ENCODE measurements at places on chromosomes 3 and 15.

DNA sequence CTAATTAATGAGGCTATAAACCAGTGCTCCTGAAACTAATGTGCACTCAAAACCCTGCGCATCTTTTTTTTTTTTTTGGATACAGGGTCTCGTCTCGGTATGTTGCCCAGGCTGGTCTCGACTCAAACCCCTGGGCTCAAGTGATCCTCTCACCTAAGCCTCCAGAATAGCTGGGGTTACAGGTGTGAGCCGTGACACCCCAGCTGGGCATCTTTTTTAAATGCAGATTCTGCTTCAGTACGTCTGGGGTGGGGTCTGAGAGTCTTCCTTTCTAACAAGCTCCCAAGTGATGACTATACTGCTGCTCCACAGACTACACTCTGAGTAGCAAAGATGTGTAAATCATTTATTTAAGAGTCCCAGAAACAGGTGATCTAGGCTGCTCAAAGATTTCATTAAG lies 73.0 kb downstream of the BFSP2 start:
- no peak for DNase-seq

GRCh38 chr3:4773583-4773982 lies 205.7 kb upstream of the BHLHE40 start:
- DNase-seq: no peak

DNA sequence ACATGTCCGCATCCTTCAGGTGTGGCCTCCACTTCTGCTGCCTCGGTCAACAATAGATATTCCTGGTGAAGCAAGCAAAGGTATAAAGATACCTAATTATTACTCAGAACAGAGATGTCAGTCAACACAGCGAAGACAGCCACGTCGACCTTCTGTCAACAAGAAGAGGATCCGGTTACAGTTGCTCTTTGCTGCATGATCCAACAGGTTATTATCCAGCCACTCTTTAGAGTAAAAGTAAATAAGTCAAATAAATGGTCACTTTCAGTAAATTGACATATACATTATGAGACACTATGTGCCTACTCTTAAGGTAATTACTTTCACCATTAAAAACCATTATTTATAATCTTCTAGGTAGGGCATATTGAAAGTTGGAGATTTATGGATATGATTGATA lies 356.8 kb upstream of the ATP11B start:
- no peak for DNase-seq

- DNase-seq: peak; percentile 70
Measured at GRCh38 chr3:71582612-71583565, 639 bp downstream of the FOXP1 start.

DNA sequence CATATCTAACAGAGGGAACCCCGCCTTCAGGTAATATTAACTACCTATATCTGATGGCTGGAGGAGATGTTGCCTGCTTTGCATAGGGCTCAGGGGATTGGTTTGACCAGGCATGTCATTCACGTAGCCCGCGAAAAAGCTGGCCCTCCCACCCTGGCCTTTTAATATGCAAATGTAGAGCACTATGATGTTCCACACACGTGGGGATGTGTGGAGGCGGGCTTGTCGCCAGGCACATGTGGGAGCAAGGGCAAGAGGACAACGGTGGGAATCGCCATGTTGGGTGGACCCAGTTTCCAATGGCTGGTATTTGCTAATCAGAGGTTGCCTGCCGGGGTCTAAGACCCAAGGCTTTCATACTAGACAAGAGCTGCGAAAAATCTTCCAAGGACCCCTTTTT lies 469.8 kb downstream of the ZPLD1 start:
- DNase-seq: no peak

- no peak for DNase-seq
Measured at GRCh38 chr3:25144430-25144829, 283.6 kb upstream of the RARB start.

DNA sequence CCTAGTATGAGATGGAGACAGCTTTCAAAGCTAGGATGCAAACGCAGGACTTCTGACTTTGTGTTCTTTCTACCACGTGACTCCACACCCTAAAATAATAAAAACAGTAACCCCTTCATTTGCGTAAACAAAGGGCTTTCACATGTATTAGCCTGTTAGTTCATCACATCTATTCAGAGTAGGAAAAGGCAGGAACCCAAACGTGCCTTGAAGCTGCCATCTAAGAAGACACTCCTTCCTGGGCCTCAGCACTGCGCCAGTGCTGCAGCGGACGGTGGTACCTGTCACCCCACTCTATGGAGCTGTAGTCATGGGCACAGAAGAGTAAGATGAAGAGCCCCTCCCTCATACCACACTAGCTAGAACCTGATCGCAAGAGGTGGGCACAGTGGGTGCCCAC lies 34.3 kb downstream of the PLD1 start:
- no peak for DNase-seq

DNA sequence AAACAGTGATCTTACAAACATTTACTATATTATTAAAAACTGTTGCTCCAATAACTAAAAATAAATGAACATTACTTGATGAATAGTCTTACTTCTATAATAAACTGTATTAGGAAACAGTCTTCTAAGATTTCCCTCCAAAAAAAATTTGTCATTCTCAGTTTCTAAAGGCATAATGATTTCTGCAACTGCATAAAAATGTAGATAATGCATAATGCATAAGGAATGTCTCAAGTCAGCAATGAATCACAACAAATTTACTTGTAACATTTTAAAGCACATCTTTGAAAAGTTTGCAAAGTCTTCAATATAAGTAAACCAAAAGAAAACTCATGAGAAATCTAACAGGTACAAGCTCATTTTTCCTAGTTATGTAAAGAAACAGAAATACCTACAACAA lies 113.5 kb downstream of the VPS13C start:
- DNase-seq: no peak

DNA sequence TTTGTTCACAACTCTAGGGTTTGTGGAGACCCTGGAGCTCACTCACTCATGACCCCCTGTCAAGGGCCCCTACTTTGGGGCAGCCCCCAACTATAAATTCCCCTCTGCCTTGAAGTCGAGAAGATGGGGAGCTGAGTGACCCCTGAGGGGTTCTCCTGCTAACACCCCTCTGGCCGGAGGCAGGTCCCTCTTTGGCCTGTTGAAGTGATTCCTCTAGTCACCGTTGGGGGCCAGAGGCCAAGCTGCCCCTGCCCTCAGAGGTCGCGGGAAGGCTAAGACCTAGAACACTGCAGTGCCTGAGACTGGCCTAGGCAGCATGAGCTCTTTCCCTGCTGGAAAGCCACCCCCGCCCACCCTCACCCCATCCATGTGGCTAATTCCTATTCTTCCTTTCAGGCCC lies 15.4 kb upstream of the SKOR1 start:
- DNase-seq: no peak

- no peak for DNase-seq
Measured at GRCh38 chr3:125281381-125281780, 68.8 kb upstream of the SLC12A8 start.

GRCh38 chr3:110677506-110677905 lies 394.1 kb upstream of the NECTIN3 start:
- no peak for DNase-seq

DNA sequence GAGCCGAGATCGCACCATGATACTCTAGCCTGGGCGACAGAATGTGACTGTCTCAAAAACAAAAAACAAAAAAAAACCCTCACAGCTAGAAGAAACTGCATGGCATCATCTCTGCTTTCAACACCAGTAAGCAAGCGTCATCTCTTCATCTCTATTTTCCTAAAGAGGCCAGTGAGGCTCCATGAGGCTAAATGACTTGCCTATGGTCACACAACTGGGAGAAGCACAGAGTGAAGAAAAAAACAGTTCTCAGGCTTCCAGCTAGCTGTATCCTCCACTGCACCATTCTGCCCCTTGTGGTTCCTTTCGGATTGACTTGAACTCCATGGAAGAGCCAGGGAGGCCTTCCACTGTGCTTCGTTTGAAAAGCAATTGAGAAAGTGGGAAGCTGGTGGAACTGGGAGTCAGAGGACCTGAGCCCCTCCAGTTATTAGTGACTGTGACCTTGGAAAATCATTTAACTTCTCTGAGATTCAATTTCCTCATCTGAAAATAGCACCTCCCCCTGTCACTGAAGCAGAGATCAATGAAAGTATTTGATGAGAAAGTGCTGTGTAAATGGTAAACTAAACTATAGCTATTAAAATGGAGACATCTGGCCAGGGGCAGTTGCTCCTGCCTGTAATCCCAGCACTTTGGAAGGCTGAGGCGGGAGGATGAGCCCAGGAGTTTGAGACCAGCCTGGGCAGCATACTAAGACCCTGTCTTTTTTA lies 32.1 kb upstream of the DENND4A start:
- DNase-seq: no peak

GRCh38 chr3:114299421-114299820 lies 5.6 kb downstream of the TIGIT start:
- peak; percentile 50 for DNase-seq

- DNase-seq: no peak
Measured at GRCh38 chr3:42790714-42791229, 13.5 kb downstream of the HIGD1A start.

DNA sequence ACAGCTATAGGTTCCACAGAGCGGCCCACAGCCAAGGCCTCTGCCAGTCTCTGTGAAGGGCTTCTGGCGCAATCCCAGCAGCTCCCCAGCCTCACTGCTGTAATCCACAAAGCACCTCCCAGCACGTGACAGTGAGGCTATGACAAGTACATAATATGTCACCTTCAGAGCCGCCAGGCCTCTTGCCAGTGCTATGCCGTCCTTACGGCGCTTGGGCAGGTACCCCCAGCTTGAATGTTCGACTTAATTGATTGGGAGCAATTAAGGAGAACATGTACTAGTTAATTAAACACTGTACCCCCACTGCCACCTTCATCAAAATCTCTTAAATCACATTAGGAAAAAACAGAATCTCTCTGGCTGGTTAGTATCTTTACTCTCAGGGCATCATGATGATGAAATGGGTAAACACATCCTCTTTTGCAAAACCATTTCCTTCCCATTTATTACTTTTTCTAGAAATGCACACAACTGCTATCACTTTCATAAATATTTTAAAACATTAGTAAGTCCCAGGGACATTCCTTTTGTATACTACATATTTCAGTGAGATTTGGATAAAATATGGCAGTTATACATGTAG lies 169.9 kb downstream of the XXYLT1 start:
- DNase-seq: no peak

GRCh38 chr15:45112143-45112590 lies 1.8 kb downstream of the DUOX2 start:
- no peak for DNase-seq

DNA sequence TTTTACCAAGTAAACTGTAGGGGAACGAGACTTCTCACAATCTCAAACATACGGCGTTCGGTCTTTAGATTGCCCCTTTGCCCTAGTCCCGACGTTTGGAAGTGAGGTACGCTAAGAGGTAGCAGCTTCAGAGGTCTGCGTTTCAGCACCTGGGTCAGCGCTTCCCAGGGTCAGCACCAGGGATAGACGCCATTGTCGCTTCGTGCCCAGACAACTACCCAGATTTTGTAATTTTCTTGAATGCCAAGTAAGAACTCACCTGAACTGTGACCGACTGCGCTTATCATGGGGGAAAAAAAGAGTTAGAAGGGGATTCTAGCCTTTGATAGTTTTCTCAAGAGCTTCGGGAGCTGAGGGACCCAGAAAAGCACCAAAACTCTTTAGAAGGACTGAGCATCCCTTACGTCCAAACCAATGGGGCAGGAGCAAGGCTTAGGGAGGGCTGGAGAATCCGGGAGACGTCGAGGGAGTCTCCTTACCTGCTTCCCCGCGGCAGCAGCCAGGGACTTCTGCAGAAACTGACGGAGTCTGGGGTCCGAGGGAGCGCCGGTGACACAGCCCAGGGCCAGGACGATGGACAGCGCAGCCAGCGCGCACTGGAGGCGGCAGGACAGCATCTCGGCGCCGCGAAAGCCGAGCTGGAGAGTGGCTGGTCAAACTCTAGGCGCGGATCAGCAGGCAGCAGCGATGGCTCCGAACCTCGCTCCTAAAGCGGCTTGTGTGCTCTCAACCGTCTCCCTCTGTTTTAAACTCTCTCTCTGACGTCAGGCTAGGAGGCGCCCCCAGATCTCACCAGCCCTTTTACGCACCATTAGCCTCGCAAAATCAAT lies at the start of gene SST:
SST (minus strand) TSS at position 720 of the 830 bp plus-strand sequence; CDS start at position 617, 103 bp downstream.
- no peak for DNase-seq

- no peak for DNase-seq
Measured at GRCh38 chr3:165225604-165226003, 29.4 kb upstream of the SLITRK3 start.

GRCh38 chr3:138933981-138934691 lies 12.8 kb downstream of the FOXL2 start:
- no peak for DNase-seq

DNA sequence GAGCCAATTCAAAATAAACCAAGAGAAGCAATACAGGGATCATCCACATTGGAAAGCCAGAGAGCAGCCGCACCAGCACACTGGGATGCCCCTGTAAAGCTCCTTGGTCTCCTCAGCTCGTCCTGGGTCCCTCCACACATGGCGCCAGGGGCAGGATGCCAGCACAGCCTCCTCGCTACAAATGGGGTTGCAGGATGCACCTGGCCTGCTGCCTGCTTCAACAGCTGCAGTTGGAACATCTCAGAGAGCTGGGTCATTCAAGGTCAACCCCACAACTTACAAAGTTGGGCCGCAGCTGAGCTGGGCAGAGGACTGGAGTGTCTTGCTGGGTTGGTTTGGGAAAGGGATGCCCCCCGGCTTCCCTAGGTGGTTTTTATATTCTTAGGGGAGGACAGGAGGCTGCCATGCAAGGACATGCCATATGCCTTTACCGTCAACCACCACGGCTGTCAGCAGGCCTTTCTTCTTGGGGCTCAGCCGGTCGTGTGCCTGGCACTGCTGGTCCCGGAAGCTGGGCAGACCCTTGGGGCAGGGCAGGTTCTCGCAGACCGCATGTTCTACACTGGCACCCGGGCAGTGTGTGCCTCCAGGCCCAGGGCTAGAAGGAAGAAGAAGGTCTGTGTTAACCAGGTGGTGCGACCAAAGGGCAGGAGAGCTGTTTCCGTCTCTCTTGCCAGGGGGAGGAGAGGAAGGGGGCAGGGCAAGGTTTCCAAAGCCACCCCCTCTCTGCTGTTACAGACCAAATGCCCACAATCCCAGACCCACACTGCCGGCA lies 225.2 kb downstream of the ADAMTS17 start:
- DNase-seq: no peak

GRCh38 chr3:4977001-4977852 lies 2.0 kb upstream of the BHLHE40 start:
- DNase-seq: peak; percentile 61

GRCh38 chr3:168862466-168862865 lies 766.7 kb upstream of the GOLIM4 start:
- DNase-seq: no peak

- DNase-seq: no peak
Measured at GRCh38 chr15:73650416-73651126, 17.4 kb upstream of the NPTN start.

- no peak for DNase-seq
Measured at GRCh38 chr3:161576714-161577510, 80.3 kb downstream of the OTOL1 start.

GRCh38 chr3:143507735-143508580 lies 340.3 kb downstream of the SLC9A9 start:
- no peak for DNase-seq

- no peak for DNase-seq
Measured at GRCh38 chr3:10437995-10438901, 67.1 kb downstream of the ATP2B2 start.

- no peak for DNase-seq
Measured at GRCh38 chr3:108806316-108806715, 16.3 kb upstream of the TRAT1 start.

- no peak for DNase-seq
Measured at GRCh38 chr3:179175358-179175757, 27.2 kb downstream of the PIK3CA start.
